Activated CD4-positive, alpha-beta T cell treated with anti-CD3 and anti-CD28 coated beads, Interleukin-10, Interleukin-2, amounts not matched to agents 100 ng/mL and 50 ng/mL, durations not matched to agents 16 hours and 8 hours (primary cell): ENCODE measurements at places on chromosomes 5 and 9.
A peak's percentile ranks its signal among the peaks of the same experiment; 100 is the strongest.

GRCh38 chr5:54217826-54218503 is 92.4 kb downstream of the ARL15 start:
- peak; percentile 47 for DNase-seq

- DNase-seq: no peak
Measured at GRCh38 chr5:72241346-72242003, 78.6 kb downstream of the MRPS27 start.

GRCh38 chr5:168219515-168220410 is 71.7 kb upstream of the WWC1 start:
- DNase-seq: peak; percentile 63

- DNase-seq: peak; percentile 53
Measured at GRCh38 chr5:15105799-15106393, 234.3 kb upstream of the ANKH start.

DNA sequence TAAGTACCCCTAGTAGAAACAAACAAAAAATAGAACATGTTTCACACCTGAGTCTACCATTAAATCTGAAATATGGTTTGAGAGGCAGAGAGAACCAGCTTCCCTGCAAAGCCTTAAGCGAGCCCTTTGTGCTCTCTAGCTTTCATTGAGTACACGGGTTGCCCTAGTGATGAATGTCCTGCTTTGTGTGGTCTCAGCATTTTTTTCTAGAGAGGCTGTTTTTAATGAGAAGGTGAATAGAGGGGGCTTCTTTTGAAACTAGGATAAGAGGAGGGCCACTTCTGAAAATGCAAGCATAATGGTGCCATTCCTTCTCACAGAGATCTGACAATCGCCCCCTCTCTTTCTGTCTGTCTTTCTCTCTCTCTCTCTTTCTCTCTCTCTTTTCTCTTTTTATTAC is 131.3 kb downstream of the MACIR start:
- no peak for DNase-seq

GRCh38 chr5:160903551-160903950 is 51.5 kb upstream of the ATP10B start:
- no peak for DNase-seq

DNA sequence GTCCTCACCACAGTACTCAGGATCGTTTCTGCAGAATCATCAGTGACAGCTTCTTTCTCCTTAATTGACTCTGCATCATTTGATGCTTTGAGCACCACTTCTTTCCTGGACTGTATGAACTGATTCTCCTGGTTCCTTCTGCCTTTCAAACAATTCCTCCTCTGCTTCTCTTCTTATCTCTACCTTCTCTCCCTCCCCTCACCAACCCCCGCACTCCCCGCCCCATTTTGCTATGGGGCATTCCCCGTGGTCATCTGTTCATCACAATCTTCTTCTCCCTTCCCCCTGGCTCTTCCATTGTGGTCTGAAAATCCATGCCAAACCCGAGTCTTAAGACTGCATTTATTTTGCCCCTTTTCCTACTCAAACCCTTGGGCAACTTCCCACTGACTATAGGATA is 57.9 kb downstream of the FAM78A start:
- no peak for DNase-seq

- DNase-seq: no peak
Measured at GRCh38 chr5:58077966-58078365, 381.9 kb downstream of the PLK2 start.

- DNase-seq: no peak
Measured at GRCh38 chr5:73363911-73364730, 84.5 kb downstream of the FOXD1 start.
